ENCODE measurements at places on chromosomes 6 and 20.

DNA sequence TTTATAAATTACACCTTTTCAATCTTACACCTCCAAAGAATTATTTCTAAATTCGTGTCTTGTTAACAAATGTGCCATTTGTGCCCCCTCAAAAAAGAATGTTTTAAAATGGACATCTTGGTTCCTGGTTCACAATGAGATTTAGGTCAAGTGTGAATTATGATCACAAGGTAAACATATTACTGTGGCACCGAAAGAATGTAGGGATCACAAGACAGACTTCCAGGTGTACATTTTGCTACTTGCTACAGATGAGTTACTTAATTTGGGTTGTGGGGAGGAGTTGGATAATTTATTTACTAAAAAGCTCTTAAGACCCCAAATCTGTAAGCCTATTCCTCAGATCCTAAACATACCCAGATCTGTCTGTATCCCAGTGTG, 25.0 kb upstream of the ADTRP start:
- no peak for DNase-seq

GRCh38 chr6:14447240-14447639, 329.7 kb downstream of the CD83 start:
- no peak for DNase-seq

GRCh38 chr20:48489656-48490055, 338.1 kb downstream of the PREX1 start:
- DNase-seq = no peak

DNA sequence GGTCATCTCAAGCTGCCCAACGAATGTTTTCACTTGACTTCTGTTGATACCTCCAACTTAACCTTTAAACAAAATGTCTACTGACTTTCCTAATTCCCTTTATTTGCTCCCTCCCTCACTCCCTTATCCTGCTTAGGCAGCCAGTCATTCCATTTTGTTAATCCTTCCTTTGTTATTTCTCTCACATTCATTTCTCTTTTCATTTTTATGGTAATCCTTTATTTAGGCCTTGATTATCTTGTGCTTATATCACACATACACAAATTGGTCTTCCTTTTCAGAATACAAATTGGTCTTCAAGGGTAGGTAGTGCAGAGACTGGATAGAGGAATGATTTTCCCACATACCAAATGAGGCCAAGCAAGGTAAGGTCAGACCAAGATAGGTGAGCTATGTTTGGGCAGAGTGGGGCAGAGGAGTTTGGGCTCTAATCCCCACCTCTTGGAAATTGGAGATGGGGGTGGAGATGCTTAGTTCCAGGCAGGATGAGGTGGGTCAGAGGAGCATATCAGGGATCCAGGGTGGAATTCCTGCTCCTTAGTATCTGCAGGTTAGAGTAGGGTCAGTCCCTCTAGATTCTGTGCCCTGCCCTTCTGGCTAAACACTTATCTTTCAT, 2.0 kb upstream of the SPACA1 start:
- DNase-seq = no peak

DNA sequence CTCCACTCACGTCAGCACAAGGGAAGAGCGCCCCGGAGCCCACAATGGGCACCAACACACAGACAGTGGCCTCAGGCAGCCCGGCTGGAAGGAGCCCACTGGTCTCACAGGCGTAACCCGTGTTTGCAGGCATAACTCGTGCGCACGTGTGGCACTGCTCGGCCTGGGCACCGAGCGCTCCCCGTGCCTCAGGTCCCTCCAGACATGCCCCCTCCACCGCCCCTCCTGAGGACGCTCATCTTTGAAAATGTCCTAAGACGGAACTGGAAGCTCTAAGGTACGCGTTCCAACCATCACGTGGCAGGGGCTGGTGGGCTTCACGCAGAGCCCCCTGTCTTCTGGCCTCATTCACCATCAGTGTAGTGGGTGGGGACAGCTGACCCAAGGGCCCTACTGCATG, 44.6 kb downstream of the SSR1 start:
- DNase-seq = no peak

GRCh38 chr6:92790381-92790780, 629.0 kb downstream of the EPHA7 start:
- no peak for DNase-seq

- DNase-seq = no peak
Observed at GRCh38 chr6:119871520-119871919, 522.0 kb upstream of the MAN1A1 start.

GRCh38 chr20:22470620-22471026, 113.7 kb downstream of the FOXA2 start:
- no peak for DNase-seq

DNA sequence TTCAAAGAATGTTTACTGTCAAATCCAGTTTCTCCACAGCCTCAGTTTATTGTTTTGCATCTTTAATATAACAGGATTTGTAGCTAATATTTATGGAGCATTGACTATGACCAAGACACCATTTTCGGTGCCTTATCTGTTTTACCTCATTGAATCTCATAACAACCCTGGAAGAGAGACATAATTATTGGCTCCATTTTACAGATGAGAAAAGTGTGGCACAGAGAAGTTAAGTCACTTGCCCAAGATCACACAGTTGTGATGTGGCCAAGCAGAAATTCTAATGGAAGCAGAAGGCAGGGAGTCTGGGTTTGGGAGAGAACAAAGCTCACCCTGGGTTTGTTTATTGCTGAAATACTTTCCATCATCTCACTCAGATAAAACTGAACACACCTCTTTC, 17.5 kb upstream of the NFATC2 start:
- DNase-seq = no peak

GRCh38 chr6:169707772-169708171, 5.8 kb downstream of the C6orf120 start:
- no peak for DNase-seq

DNA sequence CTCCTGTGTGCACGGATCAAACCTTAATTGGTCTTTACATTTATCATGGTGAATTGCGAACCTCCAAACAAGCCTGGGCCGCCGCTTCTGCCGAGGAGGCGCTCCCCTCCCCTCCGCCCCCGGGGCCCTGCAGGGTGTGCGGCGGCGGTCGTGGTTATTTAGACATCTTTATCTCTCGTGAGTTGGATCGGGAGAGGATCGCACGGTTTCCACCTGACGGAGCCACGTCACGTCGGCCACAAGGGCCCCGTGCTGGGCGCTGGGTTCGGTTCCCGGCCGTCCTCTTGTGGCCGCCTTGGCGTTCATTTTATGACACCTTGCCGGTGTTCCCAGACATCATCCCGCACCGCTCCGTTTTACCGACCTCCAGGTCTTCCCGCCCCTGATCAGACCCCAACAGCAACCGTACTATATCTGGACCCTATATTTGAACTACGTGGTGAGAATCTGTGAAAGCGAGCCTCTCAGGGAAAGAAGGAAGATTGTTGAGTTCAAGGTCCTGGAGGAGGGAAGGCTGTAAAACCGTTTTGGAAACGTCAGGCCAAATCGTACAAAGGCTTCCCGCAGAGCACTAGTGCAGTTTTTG, 1.3 kb upstream of the CNR1 start:
- DNase-seq = no peak

DNA sequence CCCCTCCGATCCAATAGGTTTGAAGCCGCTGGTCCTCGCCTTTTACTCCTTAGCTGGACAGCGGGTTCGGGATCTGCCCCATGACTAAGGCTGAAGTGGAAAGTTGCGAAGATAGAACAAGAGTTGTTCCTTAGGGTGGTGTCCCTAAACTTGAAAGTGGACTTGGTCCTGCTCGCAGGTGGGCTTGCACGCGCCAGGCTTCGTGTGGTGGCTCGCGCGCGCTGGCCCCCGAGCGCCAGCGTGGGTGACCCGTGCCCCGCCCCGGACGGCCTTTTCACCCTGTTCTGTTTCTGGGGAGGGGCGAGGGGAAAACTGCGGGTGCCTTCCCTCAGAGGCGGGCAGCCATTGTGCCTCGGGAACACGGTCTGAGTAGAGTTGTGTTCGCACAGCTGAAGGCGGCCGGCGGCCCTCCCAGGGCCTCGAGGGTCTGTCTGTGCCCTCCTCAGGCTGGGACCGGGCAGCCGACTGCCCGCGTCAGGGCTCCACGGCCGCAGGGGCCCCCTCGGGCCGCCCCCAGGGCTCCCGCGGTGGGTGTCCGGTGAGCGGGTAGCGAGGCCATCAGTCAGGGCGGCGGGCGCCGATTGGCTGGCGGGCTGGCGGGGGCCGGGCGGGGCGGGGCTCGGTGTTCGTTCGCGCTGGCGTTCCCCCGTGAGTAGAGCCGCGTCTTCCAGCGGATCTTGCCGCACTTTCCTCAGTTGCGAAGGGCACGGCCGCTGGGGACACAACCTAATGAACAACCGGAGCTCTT, 33.0 kb downstream of the RREB1 start:
- DNase-seq = peak; percentile 72

GRCh38 chr6:3318226-3318625, 59.5 kb downstream of the PSMG4 start:
- no peak for DNase-seq

DNA sequence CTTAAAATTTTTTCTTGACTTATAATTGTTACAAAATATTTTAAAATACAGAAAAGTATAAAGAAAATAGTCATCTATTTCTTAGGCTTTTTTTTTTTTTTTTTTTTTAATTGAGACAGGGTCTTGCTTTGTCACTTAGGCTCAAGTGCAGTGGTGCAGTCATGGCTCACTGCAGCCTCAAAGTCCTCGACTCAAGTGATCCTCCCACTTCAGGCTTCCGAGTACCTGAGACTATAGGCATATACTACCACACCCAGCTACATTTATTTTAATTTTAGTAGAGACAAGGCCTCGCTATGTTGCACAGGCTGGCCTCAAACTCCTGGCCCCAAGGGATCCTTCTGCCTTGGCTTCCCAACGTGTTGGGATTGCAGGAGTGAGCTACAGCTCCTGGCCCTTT, 5.3 kb upstream of the ACAT2 start:
- no peak for DNase-seq

DNA sequence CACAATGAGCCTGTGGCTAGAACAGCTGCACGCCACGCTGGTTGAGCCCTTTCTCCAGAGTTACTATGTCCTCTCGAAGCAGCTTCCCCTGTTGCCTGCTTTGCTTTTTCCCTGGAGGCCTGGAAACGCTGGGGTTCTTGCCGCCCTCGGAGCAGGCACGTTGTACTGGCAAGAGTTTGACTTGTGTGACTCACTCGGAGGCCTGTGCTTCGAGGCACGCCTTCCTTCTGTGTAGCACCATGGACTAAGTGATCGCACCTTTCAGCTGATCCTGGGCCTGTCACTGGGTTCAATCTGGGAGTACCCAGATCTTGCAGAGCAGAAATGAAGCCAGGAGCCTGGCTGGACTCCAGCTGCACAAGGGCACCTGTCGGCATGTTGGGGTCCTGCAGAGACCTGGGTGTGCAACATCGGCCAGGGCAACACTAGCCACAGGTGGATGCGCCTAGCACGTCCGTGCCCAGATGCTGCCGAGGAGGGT, 5.2 kb downstream of the INSM1 start:
- no peak for DNase-seq

GRCh38 chr20:47428851-47429336, 72.4 kb upstream of the ZMYND8 start:
- DNase-seq = no peak

DNA sequence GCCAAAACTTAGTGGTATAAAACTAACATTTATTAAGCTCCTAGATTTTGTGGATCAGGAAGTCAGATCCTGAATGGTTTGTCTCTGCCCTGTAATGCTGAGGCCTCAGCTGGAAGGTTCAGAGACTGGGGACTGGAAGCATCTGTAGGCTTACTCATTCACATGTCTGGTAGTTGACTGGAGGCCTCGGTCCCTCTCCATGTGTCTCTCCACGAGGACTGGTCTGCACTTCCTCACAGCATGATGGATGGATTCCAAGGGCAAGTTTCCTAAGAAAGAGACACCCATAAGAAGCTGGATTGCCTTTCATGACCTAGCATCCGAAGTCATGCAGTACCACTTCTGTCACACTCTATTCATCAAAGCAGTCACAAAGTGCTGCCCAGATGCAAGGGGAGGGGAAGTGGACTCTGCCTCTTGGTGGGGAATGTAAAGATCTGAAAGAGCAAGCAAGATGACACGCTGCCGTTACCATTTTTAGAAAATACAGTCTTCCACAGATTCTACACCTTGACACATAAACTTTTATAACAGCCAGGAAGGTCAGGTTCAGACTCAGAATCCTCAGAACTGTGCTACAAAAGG, 17.2 kb upstream of the MDGA1 start:
- no peak for DNase-seq

- DNase-seq = no peak
Observed at GRCh38 chr6:10033223-10033829, 381.5 kb downstream of the TFAP2A start.

DNA sequence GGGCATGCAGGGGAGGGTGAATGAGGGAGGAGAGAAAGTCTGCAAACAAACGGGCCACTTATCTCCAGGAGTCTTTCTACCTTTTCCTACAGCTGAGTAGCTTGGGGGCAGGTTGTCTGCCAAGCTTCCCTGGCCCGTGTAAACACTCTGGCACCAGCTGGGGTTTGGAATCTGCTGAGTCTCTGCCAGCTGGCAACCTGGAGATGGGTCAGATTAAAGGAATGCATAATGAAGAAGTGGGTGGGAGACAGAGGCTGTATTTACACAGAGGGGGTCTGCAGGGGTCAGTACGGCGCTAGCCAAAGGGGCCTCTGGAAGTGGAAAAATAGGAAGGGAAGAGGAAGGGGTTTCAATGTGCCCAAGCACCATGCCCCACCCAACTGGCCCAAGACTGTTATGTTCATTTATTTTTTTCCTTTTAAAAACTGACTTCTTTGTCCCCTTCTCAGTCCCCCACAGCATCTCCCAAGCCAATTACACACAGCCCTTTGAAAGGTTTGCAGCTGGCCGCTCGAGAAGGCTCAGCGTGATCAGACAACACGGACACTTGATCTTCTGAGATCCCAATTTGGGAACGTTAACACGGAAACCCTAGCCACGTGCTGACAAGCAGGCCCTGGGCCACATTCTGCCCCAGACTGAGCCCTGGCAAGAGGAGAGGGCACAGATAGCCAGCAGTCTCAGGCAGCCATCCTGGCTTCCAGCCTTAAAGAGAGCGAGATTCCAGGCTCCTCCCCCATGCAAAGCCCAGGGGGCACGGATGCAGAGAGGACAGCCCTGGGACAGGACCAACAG, 25.2 kb downstream of the TRAM2 start:
- DNase-seq = no peak

- DNase-seq = no peak
Observed at GRCh38 chr6:99613409-99613704, 6.7 kb downstream of the PRDM13 start.

DNA sequence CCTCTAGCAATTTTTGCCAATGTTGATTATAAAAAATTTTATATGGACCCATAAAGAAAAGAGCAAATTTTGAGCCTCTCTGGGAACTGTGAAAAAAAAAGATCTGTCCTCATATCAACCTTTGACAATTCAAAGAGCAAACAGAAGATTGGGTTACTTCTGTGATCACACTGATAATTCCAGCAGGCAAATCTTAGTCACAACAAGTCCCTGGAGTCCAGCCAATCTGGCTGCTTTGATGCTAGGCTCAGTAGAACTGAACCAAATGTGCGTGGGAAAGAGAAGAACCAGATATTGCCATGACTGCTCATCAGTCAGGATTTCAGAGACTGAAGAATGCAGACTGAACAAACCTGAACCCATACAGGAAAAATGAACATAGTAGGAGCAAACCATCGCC, 438.4 kb upstream of the FLRT3 start:
- DNase-seq = no peak

- no peak for DNase-seq
Observed at GRCh38 chr20:56780266-56780665, 151.2 kb downstream of the TFAP2C start.

All from bone marrow (tissue), 2 donors.